T-helper 2 cell (primary cell): ENCODE measurements at places on chromosomes 1 and 21.

DNA sequence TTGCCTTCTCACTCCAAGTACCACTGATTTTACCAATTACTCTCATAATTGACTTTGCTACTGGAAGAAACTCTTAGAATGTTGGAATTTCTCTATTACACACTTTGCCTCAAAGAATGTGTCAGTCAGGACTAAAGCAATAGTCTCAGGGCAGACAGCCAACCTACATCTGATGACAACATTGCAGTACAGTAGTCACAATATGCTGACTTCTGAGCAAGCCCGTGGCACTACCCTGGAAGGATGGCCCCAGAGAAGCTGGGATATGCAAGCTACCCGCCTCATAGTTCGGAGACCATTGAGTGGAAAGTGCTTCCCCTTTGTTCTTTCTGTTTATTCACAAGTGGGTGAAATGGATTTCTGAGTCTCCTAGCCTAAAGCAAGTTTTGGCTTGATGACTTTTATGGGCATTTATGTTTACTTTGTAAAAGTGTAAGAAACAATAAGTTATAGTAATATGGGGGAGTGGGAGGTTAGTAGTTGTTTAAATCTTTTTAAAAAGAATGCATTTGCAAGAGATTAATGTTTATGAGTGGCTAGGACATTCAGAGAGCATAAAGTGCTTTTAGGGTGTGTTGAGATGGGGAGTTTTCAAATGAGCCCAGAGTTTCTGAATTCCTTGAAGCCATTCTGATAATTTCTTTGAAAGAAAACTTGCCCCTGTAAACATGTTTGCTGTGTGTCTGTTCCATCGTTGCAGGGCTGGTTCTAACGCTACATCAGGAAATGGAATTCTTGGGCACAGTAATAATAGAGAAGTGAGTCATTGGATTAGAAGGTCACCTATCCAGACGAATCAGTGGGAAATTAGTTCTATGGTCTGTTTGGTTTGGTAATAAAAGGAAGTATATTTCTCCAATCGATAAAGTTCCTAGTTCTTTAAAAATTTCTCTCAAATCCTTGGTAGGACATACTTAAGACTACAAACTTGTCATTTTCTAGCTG is 63.8 kb downstream of the LMO4 start:
- DNase-seq = no peak

DNA sequence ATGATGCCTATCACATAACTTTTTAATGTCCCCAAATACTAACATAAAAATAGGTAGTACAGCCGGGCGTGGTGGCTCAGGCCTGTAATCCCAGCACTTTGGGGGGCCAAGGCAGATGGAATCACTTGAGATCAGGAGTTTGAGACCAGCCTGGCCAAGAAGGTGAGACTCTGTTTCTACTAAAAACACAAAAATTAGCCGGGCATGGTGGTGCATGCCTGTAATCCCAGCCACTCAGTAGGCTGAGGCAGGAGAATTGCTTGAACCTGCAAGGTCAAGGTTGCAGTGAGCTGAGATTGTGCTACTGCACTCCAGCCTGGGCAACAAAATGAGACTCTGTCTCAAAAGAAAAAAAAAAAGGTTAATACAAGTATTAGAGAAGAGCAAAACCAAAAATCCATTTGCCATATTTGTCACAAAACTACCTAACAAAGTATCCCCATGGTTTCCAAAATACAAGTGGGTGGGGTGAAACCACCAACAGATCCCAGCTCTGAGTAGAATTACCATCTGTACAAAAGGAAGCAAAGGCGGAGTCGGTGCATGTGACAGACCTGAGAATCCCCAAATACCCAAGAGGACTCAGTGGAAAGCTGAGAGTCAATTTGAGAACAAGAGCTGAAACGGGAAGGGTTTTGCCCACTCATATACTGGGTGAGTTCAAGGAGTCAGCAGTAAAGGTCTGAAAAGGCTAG is 113.2 kb downstream of the TOMM20 start:
- no peak for DNase-seq

- DNase-seq = no peak
Measured at GRCh38 chr1:26210147-26210870, 19.9 kb downstream of the CATSPER4 start.

- no peak for DNase-seq
Measured at GRCh38 chr1:207261971-207262370, 59.5 kb upstream of the CD55 start.

GRCh38 chr1:225425201-225425786 is 2.5 kb downstream of the LBR start:
- DNase-seq = no peak

- DNase-seq = no peak
Measured at GRCh38 chr1:38452246-38452645, 405.7 kb upstream of the POU3F1 start.

GRCh38 chr1:201517631-201518030 is 10.7 kb upstream of the CSRP1 start:
- no peak for DNase-seq

DNA sequence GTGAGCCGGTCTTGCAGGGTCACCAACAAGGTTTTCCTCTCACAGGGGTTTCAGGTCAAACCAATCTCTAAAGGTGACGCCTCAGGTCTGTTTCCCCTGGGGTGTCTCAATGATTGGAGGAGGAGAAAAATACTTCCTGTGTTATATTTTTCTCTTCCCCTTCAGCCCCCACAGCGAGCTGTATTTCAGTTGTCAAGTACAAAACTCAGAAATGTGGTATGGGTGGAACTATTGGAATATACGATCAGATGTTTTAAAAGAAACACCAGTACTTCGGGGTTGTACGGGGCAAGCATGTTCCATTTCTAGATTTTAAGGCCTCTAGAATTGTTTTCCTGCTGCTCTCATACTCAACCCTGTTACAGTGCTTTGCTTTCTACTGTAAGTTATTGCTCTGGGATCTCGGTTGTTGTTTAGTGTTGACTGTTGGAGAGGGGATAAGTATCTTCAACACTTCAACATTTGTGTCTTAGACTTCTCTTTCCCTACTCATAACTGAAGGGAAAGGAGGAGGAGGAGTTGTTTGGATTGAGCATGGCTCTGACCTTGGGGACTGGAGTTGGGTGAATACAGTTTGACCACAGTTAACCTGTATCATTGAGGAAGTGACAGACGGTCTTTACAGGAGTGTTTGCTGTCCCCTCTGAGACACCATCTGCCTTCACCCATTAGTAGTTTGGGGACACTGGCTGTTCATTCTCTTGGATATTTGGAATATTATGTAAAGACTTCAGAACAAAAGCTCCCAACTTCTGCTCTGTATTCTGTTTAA is 2.0 kb downstream of the MAPKAPK2 start:
- DNase-seq = no peak

DNA sequence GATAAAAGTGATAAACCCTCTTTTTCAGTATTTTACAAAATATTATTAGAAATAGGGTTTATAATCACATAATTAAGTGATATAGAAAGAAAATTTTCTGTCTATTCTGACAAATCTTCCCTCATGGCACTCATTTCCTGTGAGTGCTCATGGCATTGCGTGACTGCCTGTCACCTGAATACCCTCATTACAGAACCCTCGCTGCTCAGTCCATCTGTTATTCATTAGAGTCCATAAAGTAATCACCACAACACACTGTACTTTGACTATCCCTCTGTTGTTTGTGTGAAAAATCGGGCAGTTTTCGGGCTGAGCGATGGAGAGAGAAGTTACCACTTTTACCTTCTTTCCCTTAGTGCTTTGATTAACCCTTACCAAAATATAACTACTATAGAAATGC is 100.4 kb upstream of the BRINP3 start:
- no peak for DNase-seq

GRCh38 chr1:215488850-215489249 is 78.3 kb upstream of the KCTD3 start:
- DNase-seq = no peak

GRCh38 chr1:103911450-103911849 is 161.8 kb downstream of the AMY1C start:
- DNase-seq = no peak

- DNase-seq = peak; percentile 49
Measured at GRCh38 chr1:2555634-2556276, 416 bp upstream of the TNFRSF14 start.

DNA sequence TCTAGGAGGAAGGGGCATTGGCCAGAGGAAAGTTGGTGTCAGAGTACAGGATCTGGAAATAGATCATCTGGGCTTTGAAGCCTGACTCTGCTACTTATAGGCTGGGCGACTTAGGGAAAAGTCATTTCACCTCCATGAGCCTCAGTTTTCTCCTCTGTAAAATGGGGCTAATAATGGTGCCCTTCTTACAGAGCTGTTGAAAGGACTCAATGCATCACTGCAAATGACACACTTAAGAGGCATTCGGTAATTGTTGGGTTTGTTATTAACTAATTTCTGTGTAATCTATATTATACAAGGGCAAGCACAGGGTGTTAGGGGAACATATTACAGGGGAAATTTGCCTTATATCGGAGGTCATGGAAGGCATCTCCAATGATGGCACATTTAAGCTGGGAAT is 96.1 kb downstream of the KAZN start:
- no peak for DNase-seq

DNA sequence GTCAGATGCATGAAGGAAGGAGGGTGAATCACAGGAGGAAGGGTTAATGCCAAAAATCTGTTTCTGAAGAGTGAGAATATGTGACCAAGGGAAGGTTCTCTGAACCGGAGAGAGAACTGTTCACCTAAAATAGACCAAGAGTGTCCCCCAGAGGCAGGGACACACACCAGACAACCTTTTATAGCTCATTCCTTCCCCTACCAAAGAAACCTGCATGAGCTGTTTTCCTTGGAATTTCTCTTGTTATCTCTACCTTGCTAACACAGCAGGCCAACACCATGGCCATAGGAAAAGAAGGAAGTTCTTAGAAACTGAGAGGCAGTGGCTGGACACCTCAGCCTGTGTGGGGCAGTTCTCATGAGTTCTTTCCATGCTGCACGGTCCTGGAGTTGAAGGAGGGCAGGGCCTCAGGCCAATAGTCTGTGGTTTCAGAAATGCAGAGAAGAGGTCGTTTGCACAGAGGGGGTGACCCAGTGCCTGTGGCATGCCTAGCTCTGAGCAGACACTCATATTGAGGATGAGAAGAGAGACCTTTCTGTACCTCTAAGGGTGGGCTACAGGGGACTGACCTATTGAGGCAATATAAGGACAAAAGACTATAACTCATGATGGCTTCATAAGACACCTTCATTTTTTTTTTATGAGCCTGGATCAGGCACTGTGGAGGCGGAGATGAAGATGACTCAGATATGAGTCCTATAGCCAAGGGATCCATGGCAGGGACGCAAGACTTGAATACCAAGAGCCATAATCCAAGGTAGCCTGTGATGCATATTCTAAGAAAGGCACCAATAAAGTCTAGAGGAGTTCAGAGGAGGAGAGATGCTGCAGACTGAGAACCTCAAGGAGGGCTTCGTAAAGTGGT is 39.4 kb downstream of the IGFN1 start:
- DNase-seq = no peak

GRCh38 chr1:151318975-151319374 is 8.2 kb downstream of the PI4KB start:
- DNase-seq = no peak

GRCh38 chr1:7229696-7230631 is 444.7 kb downstream of the CAMTA1 start:
- no peak for DNase-seq

DNA sequence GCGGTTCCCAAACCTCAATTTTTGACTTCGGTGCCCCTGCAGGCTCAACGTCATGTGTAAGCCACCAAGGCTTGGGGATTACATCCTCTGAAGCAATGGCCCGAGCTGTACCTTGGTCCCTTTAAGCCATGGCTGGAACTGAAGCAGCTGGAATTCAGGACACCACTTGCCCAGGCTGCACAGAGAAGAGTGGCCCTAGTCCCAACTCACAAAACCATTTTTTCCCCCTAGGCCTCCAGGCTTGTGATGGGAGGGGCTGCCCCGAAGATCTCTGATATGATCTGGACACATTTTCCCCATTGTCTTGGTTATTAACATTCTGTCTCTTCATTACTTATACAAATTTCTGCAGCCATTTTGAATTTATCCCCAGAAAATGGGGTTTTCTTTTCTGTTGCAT is 233.3 kb upstream of the ADGRL4 start:
- DNase-seq = no peak
